ENCODE measurements at places on chromosomes 11 and 22. TPM values are rescaled to one million over a fixed set of nuclear protein-coding genes. Genes with fewer than 3 reads are reported as not detected.

DNA sequence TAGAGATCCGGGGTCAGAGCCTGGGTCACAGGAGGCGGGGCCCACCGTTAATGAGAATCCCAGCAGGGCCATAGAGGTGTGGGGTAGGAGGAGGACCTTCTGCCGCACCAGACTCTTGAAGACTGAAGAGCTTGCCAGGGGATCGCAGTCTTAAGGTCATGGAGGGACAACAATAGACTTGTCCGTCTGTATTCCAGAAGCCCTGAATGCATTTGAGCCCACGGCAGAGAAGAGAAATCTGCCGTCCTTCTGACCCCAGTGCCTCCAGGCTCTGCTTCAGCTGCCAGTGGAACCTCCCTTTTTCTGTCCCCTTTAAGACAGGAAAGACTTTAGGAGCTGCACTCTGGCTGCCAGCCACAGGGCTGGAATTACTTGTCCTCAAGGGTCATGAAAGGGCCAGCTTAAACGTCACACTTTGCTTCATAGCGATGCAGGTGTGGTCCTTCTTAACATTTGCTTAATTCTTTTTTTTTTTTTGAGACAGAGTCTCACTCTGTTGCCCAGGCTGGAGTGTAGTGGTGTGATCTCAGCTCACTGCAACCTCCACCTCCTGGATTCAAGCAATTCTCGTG lies 15.5 kb upstream of the ST3GAL4 start:
- no peak for DNase-seq

DNA sequence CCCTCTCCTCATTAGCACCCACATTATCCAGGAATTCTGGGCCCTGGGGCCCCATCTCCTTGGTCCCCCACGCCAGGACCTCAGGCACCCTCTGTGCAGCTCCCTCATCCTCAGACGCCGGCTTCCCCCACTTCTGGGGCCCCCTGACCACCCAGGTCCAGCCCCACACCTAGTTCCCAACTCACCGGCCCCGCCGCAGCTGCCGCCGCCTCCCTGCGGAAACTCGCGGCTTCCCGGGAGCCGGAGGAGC lies at the start of gene PCSK7:
Gene PCSK7, minus strand, starts transcription at position 232 of the 250 bp plus-strand sequence. CDS start 2,229 bp downstream, outside the sequence.
- DNase-seq = no peak

The TUBGCP6 gene
- 33.1 TPM for polyA plus RNA-seq

The SLC29A2 gene
- 2.4 TPM for polyA plus RNA-seq

The YPEL4 gene
- polyA plus RNA-seq = 0.06 TPM

DNA sequence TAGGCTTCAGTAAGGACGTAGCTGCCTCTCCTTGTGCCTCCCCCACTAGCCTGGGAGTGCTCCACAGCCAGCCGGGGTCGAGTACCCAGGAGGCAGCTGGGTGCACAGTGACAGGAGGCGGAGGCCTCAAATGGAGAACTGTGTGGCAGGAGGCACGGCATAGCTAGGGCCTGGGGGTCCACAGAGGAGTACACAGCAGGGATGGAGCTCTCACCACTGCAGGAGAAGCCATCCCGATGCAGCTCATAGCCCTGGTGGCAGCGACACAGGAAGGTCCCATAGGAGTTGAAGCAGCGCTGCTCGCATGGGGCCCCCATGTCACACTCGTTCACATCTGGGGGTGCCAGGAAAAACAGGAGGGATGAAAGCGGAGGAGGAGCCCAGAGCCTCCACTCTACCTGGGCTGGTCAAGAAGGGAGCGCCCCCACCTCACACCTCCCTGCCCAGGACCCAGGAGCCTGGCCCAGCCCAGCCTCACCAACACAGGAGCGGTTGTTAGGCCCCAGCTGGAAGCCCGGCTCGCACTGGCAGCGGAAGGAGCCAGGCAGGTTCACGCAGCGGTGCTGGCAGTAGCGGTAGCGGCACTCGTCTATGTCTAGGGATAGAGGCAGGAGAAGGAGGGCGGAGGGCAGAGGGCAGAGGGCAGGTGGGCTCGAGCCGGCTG lies 2.8 kb downstream of the EFEMP2 start:
- DNase-seq = no peak

DNA sequence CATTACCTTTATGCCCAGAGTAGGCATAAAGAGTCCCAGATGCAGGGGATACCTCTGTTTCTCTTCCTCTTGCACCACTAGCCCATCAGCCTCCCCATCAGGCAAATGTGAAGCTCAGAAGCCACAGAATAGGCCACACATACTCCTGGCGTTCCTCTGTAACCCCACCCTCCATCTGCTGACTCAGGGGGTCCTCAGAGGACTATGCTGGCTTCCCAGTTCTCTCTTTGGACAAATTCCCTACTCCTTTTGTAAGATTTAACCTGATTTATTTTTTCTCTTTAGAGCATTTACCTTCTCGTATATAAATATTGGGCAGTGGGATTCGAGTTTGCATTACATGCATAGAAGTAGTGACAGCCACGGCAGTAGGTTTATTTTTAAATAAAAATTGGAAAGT lies 262.3 kb upstream of the CADM1 start:
- DNase-seq = no peak

DNA sequence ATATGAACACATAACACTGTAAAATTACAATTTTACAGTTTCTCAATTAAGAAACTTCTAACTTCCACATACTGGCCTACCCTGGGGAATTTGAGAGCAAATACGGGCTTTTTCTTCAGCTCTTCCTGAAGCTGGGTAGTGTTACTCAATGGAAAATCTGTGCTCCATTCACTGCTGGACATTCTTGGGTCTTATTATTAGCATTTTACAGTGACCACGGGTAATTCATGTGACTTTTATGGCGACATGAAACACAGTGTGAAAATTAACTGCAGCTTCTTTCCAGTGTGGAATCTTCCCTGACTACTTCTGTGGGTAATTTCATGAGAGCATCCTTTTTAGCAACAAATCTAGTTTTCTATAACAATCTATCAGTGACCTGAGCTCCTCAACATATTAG lies 423.7 kb upstream of the ANO5 start:
- DNase-seq = no peak

DNA sequence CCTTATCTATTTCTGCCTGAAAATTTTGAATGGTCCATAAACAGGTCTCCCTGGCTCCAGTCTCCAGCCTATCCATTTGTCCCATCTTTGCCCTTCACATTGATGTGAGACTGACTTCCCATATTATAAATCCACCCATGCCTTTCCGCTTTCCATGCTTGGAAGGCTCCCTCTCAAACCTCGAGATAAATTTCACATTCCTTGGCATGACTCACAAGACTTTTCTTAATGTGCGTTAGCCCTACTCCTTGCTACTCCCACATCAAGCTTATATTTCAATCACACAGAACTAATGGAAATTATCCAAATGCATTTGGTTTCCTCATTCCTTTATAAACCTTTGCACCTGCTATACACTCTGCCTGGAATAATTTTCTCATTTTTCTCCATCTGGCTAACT lies 163.7 kb upstream of the NTM start:
- DNase-seq = no peak

The ARL14EP gene
- polyA plus RNA-seq = 9.6 TPM

- no peak for DNase-seq
These were observed 19.4 kb downstream of the RNF185 start for GRCh38 chr22:31179345-31179744.

DNA sequence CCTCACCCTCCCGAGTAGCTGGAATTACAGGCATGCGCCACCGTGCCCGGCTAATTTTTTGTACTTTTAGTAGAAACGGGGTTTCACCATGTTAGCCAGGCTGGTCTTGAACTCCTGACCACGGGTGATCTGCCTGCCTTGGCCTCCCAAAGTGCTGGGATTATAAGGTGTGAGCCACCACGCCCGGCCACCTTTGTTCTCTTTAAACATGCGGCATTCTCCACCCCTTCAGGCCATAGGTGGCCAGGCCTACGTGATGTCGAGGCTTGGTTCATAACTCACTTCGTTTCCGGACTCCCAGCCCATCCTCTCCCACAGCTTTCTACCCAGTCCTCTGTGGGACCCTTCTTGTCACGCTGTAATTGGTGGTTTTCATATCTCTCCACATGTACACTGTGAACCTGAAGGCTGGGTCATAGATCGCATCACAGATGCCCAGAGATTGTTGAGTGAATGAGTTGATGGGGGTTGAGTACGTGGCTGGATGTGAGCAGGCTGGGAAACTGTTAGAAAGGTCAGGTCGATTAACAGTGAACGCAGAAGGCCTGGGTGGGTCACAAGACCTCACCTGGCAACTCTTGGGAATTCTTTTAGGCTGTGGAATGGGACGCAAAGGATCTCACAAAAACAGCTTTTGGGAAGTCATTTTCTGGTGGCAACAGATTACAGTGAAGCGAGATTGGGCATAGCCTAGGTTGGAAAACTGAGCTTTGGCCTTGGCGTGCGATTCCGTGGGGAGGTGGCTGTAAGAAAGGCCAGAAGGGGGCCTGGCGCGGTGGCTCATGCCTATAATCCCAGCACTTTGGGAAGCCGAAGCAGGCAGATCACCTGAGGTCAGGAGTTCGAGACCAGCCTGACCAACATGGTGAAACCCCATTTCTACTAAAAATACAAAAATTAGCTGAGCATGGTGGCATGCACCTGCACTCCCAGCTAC lies 44.5 kb downstream of the ST14 start:
- DNase-seq = no peak

DNA sequence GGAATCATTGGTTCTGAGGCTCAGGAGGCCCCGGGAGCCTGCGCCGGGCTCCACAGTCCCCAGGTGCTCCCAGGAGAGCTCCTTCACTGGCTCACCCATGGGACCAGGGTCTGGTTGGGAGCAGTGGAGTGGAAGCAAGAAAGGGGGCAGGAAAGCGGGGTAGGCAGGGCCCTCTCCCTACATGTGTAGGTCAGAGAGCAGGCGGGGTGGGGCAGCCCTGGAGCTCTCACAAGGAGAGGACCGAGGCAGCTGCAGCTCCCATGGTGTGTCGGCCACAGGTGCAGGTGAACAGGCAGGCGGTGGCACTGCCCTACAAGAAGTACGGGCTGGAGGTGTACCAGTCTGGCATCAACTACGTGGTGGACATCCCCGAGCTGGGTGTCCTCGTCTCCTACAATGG lies 28.3 kb downstream of the MUC2 start:
- DNase-seq = no peak

The CST6 gene
- polyA plus RNA-seq = 2.2 TPM

The LIN7C gene
- 6.0 TPM for polyA plus RNA-seq

The PIK3C2A gene
- polyA plus RNA-seq = 21.7 TPM

The LRP4 gene
- polyA plus RNA-seq = 0.86 TPM

GRCh38 chr11:14203321-14203720 lies 155.7 kb downstream of the RRAS2 start:
- DNase-seq = no peak

DNA sequence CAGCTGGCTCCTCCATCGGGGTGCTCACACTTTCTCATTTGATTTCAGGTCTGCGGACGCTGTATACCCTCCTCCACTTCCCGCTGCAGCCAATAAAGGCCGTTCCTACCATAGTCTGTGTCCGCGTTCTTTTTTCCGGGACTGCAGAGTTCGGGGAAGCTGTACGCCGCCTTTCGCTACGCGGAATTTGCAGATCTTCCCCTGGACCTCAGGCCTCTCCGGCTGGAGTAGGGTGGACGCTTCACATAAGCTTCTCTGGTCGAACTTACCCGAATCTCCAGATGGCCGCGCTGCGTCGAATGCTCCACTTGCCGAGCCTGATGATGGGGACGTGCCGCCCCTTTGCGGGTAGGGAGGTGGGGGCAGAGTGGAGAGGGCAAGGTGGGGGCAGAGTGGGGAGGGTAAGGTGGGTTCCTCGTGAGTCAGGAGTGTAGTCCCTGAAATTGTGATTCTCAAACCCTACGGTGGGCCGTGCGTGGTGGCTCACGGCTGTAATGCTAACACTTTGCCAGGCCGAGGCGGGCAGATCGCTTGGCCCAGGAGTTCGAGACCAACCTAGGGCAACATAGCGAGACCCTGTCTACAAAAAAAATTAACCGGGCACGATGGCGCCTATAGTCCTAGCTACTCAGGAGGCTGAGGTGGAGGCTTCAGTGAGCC lies 617 bp downstream of the CSKMT start:
- no peak for DNase-seq

- DNase-seq = no peak
These were observed 31.7 kb upstream of the DRD2 start for GRCh38 chr11:113506893-113507292.

- DNase-seq = no peak
These were observed 3.4 kb downstream of the IRF7 start for GRCh38 chr11:612201-612960.

- DNase-seq = no peak
These were observed 1.5 kb downstream of the SLC43A1 start for GRCh38 chr11:57513911-57514537.

- peak; percentile 79 for DNase-seq
These were observed 274.4 kb downstream of the BLID start for GRCh38 chr11:121841487-121842191.

The WBP2NL gene
- 0.08 TPM for polyA plus RNA-seq

The POU2AF1 gene
- polyA plus RNA-seq = not detected

- DNase-seq = no peak
These were observed 2237.8 kb downstream of the LRRC4C start for GRCh38 chr11:39221550-39222138.

- peak; percentile 57 for DNase-seq
These were observed 997 bp downstream of the UBE2L3 start for GRCh38 chr22:21568347-21569075.

The HEPN1 gene
- not detected for polyA plus RNA-seq

GRCh38 chr11:134278356-134278755 lies 2.2 kb downstream of the GLB1L3 start:
- no peak for DNase-seq

DNA sequence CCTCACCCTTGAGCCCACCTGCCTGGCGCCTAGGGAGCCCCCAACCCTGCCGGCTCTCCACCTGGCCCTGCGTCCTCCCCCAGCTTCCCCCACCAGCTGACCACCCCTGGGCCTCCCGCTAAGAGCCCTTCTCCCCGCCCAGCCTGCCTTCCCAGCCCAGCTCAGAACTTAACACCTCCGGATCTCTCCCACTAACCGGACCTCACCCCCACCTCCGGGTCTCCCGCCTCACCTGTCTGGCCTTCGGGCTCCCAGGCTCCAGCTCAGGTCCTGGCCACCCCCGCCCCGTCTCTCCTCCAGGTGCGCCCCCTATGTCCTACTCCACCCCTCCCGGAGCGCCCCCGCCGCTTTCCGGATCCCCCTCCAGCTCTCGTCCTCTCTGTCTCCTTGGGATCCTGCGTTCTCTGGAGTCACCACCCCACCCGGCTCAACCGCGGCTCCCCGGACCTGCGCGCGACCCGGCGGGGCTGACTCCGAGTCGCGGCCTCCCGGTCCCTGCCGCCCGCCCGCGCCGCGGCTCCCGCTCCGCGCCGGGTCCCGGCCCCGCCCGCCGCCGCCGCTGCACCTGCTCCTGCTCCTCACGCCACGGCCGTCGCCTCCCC lies at the start of gene KCNJ11:
Gene KCNJ11, minus strand, starts transcription at position 51 of the 602 bp plus-strand sequence. CDS start 568 bp downstream, outside the sequence.
- DNase-seq = no peak

The TSPAN18 gene
- polyA plus RNA-seq = 32.0 TPM

The SLC22A9 gene
- not detected for polyA plus RNA-seq

The FREY1 gene
- 0.84 TPM for polyA plus RNA-seq

The MRGPRX4 gene
- polyA plus RNA-seq = not detected

The PARVA gene
- 40.6 TPM for polyA plus RNA-seq

- DNase-seq = no peak
These were observed 15.5 kb downstream of the OR6Q1 start for GRCh38 chr11:58046231-58046630.

Data from endothelial cell of umbilical vein (primary cell).